DMS79 (cell line): ENCODE measurements at places on chromosomes 3 and 15.

GRCh38 chr15:68616397-68616796 is 37.6 kb downstream of the CORO2B start:
- DNase-seq: no peak

GRCh38 chr15:68298882-68299381 is 21.4 kb downstream of the FEM1B start:
- DNase-seq: no peak

- no peak for DNase-seq
Observed at GRCh38 chr3:188353426-188353825, 199.5 kb downstream of the LPP start.

DNA sequence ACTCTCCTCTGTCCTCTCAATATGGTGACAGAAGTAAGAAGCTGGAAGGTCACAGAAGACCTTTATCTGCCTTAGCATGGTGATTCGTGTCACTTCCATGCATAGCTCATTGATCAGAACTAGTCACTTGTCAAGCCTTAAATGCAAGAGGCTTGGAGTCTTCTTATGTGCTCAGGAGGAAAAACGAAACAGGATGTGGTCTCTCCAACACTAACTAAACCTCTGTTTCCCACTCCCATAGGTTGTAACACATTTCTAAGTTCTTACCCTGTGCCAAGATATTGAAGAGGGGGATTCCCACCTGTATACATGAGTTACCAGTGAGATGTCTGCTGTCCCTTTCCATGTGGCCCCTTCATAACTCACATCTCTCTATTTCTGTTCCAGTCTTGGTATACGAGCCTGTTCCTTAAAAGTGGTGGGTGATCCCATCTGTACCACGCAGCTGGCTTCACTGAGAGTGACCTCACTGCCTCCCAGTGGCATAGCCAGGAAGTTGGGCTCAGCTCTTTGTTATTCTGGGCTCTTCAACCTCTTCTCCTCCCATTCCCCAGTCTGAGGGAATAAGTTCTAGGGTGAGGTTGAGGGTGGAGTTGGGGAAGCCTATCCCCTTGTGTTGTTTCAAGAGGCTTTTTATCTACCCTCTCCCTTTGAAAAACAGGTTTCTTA is 203.2 kb upstream of the PPP2R3A start:
- DNase-seq: no peak

DNA sequence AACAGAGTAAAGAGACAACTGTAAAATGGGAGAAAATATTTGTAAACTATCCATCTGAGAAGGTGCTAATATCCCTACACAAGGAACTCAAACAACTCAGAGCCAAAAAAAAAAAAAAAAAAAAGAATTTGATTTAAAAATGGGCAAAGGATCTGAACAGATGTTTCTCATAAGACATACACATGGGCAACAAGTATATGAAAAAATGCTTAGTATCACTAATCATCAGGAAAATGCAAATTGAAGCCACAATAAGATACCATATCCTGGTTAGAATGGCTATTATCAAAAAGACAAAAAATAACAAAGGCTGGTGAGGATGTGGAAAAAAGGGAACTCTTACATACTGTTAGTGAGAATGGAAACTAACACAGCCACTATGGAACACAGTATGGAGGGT is 36.2 kb downstream of the TXNRD3 start:
- DNase-seq: no peak

- DNase-seq: no peak
Observed at GRCh38 chr15:95520511-95520910, 810.0 kb upstream of the NR2F2 start.

GRCh38 chr15:83694015-83694414 is 40.1 kb downstream of the ADAMTSL3 start:
- no peak for DNase-seq

- no peak for DNase-seq
Observed at GRCh38 chr15:34850121-34850520, 54.8 kb upstream of the ACTC1 start.

DNA sequence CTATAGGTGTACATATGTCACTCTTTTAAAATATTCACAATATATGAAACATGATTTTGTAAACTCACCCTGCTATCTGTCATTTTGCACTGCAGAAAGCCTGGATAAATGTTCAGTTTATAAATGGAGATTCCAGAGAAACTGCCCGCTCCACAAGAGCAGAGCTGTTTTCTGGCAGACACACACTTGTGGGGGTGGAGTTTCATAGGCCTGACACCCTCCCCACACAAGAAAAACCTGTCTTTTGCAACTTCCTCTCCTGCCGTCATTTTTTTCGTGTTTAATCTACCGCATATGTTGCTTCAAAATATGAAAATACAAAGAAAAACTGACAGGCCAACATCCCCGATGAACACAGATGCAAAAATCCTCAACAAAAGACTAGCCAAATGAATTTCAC is 479.0 kb downstream of the GABRG3 start:
- DNase-seq: no peak

GRCh38 chr3:108036401-108036800 is 54.4 kb downstream of the CD47 start:
- no peak for DNase-seq

DNA sequence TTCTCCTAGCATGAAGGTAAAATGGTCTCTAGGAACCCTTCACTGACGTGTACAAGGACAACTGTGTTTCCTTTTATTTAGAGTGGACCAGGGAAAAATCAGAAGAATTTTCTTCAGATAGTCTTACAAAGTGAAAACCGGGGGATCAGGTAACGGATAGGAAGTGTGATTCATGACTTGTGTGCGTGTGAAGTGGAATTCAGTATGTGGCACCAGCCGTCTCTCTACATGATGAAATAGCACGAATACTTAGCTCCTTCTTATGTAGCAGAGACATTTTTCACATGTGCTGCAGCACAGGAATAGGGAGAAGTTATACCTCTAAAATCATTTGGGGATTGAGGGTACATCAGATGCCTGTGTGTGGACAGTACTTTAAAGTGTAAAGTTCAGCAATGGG is 159.2 kb downstream of the MEX3B start:
- no peak for DNase-seq

DNA sequence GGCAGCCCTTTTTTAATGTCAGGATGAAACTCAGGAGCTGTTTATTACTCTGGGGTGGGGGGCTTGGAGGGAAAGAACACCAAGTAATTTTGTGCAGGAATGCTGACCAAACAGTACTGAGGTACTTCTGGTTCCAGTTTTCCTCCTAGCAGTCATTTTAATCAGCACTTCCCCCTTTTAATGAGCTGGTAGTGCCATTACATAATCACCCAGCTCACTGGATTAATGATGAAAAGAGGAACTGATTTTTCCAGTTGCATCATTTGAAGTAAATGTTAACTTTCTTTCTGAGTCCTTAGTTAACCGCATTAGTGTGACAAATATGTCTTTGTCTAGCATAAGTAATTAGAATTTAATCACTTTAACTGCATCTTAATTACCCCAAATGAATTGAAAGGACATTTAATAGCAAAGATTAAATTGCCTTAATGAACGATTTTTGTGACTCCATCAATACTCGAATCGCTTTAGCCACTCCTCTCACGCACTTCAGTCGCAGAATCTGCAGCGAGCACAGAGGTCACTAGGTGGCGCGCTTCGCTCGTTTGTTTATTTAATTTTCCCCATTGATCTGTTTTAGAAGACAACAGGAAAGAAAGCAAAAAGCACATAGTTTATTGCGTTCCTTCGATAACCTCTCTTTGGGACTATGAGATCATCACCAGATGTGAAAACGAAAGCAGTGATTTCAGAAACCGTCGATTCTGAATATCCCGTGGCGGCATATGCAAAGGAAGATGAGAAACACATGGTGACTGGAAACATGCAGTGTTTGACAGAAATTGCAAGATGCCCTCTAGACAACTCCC is 9.8 kb downstream of the ONECUT1 start:
- DNase-seq: no peak

GRCh38 chr3:15743587-15744009 is 54.2 kb downstream of the ANKRD28 start:
- DNase-seq: no peak
